DND-41 (cell line): ENCODE measurements at places on chromosomes 2 and 18.
A peak's percentile ranks its signal among the peaks of the same experiment; 100 is the strongest.

GRCh38 chr2:196967116-196967515, 40.6 kb upstream of the PGAP1 start:
- DNase-seq, result no peak

GRCh38 chr2:172038121-172038520, 38.4 kb downstream of the METAP1D start:
- no peak for DNase-seq

DNA sequence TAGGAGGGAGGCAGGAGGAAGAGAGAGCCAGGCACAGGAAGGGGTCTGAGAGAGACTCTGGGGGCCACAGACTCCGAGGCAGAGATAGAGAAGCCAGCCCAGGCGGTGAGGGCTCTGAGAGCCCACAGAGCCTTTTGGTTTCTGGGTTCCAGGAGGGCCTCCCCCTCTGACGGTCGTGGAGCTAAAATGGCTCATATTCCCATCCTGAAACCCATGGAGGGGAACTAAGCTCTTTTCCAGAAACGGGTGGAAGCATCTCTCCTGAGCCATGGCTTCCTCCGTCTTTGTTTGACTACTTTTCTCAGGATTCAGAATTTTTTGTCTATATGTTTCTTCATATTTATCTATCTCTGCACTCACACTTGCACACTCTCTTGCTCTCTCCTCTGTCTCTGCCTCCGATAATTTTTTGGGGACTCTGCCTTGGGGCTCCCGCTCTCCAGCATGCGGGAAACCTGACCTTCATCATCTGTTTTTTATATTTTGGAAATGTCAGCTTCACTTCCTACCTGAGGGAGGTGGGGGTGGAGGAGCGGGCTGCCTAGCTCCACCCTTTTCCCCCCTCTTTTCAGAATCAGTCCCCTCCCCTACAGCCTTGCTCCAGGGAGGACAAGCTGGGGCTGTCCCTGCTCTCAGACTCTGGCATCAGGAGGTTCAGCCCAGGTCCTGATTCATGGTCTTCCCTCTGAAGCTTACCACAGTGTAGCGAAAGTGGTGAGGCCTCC, 5.0 kb upstream of the PKDCC start:
- DNase-seq, result no peak

- DNase-seq, result no peak
Observed at GRCh38 chr2:165953306-165953654, 296 bp downstream of the TTC21B start.

GRCh38 chr2:19361325-19361990, 3.0 kb upstream of the OSR1 start:
- no peak for DNase-seq

- no peak for DNase-seq
Observed at GRCh38 chr2:8630676-8631464, 51.0 kb upstream of the ID2 start.

DNA sequence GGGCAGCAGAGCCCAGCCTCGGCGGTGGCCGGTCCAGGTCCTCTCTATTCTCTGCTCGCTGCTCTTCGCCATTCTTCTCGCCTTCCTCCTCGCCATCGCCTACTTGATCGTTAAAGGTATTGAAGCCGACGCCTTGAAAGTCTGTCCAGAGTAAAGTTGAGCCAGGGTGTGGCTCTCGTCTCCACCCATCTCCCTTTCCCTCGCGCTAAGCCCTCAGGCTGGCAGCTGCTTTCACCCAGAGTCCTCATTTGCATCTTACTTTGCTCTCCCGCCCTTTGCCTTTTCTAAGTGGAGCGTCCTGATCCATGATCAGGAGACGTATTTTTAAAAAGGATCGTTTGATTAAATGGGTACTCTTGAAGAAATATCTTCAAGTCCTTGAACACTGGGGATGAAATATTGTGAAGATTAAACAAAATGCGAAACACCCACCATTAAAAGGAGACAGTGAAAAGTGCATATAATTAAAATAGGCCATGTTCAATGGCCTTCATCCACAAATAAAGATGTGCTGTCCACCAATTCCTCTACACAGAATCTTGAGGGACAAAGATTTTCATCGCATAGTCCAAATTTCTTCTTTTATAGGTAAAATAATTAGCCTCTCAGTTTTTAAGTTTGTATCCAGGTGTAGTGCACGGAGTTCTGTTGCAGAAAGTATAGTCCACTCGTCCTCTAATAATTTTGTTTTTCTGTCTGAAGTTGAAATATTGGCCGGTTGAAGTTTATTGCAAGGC, 657 bp downstream of the ARL6IP6 start:
- DNase-seq, result peak; percentile 62

- peak; percentile 31 for DNase-seq
Observed at GRCh38 chr2:191148791-191149190, 2.0 kb downstream of the STAT4 start.

GRCh38 chr18:73766910-73767515, 380.6 kb downstream of the FBXO15 start:
- DNase-seq, result peak; percentile 76

GRCh38 chr2:109637749-109638570, 23.8 kb downstream of the SOWAHC start:
- no peak for DNase-seq

- no peak for DNase-seq
Observed at GRCh38 chr2:146143971-146144370, 1624.1 kb upstream of the ZEB2 start.

DNA sequence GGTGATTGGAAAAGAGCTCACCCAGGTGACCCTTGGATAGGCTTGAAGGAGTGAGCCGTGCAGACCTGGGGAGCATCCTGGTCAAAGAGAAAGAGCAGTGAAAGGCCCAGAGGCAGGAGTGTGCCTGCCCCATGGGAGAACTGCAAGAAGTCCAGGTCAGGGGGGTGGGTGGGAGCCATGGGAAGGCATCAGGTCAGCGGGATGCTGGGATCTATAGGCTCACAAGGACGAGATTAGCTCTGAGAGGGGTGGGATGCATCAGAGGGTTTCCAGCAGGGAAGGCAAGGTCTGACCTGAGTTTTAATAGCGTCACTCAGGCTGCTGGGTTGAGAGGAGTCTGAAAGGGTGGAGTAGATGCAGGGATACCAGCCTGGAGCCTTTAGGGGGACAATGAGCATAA, 158.6 kb downstream of the SMAD7 start:
- no peak for DNase-seq

- no peak for DNase-seq
Observed at GRCh38 chr2:141417246-141417797, 713.5 kb downstream of the LRP1B start.

GRCh38 chr2:6372317-6372901, 493.3 kb downstream of the CMPK2 start:
- no peak for DNase-seq

DNA sequence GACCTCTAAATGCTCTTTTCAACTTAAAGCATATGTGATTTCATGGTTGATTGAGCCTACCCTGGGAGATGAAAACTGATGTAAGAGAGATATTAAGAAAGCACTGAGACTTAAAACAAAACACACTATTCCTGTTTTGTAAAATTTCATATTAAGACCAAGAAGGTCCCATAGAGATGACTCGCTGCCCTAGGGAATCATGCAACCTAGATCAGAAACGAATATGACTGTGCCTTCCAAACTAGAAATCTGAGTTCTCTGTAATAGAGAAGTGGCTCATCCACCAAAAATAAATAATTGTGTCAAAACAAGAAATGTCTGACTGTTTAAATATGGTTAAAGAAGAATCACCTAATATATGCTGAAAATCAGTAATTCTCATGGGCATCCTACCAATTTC, 776.8 kb upstream of the SOX11 start:
- DNase-seq, result no peak

- no peak for DNase-seq
Observed at GRCh38 chr18:10121786-10122515, 208.1 kb downstream of the VAPA start.

GRCh38 chr18:54261894-54262293, 7.4 kb upstream of the POLI start:
- DNase-seq, result no peak

DNA sequence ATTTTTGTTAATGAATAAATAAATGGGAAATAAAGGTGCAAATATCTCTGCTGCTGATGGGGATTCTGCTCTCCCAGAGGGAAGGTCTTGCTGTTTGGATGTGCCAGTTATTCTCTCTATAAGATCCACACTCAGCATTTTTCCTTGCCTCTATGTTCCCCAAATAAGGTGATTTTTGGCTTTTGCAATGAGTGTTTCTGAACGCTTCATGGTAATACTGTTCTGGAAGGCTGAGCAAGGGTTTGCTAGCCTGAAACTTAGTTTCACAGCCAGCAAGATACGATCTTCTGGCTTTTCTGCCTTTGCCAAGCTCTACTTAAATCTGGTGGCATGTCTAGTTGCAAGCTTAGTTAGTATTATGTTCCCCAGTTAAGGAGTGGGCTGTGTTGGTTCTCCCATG, 114.6 kb downstream of the LPIN1 start:
- DNase-seq, result no peak

GRCh38 chr2:130372833-130373807, 17.3 kb downstream of the PTPN18 start:
- no peak for DNase-seq

- DNase-seq, result no peak
Observed at GRCh38 chr2:203438528-203438927, 96.6 kb downstream of the RAPH1 start.

GRCh38 chr18:58544616-58545337, 84.1 kb downstream of the ALPK2 start:
- DNase-seq, result no peak

DNA sequence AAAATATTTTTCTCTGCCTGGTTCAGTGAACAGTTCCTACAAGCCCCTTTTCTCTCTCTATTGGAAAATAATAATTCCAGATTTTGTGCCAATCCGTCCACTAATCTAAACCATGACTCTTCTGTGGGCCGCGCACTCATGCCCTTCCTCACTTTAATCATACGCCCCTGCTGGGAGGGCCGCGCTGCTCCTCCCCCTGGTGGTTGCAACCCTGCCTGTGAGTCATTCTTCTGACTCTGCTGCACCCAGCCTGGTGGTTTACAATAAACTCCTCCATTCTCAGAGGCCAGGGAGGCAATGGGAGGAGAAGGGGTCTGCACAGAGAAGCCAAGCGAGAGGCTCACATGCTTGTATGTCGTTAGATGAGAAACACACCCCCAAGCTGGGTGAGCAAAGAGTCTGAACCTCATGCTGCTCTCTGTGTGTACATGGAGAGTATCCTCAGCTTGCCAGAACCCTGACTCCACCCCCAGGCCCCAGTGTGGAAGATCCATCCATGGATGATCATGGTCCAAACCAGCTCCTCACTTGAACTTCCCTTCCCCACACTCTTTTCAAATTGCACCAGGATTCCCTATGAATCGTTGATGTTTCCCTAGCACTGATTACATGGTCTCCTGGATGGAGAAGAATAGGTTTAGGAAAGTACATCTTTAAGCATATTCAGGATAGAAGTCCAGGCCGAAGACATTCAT, 228.9 kb downstream of the ANKRD30B start:
- DNase-seq, result no peak

DNA sequence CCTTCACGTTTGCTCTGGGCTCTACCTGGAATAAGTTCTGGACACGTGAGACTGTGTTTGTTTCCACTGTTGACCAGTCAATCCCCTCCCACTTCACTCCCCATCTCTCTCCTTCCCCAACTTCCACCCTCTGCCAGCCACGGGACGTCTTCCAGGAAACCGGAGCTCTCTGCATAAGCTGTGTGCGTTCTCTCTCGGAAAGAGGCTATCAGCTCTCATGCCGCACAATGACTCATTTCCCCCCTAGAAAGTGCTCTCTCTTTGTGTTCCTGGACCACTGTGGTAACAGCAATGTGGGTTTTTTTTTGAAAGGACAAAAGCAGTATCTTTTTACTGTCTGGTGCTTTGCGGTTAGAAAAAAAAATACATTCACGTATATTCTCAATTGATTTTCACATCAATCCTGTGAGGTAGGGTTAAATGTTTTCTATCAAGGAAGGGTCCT, 10.2 kb downstream of the PROKR1 start:
- DNase-seq, result peak; percentile 72
